ENCODE measurements at places on chromosomes 13 and 19.

GRCh38 chr19:19482809-19483596 lies 32.3 kb downstream of the TSSK6 start:
- no peak for DNase-seq

DNA sequence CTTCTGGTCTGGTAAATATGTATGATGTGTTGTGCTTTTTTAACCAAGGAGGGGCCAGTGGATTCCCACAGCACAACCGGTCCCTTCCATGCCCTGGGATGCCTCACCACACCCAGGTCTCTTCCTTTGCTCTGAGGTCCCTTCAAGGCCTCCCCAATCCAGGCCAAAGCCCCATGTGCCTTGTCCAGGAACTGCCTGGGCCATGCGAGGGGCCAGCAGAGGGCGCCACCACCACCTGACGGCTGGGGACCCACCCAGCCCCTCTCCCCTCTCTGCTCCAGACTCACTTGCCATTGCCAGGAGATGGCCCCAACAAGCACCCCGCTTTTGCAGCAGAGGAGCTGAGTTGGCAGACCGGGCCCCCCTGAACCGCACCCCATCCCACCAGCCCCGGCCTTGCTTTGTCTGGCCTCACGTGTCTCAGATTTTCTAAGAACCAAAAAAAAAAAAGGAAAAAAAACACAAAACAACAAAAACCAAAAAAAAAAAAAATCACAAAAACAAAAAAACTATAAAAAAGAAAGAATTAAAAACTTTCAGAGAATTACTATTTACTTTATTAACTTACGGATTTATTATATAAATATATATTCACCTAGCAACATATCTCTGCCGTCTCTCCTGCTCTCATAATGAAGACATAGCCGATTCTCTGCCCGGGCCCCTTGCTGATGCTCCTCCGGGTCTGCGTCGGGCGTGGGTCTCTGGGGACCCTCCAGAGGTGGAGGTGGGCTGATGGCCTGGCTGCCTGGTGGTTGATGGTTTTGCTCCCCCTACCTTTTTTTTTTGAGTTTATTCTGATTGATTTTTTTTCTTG lies 14.4 kb downstream of the CAPN12 start:
- peak; percentile 72 for DNase-seq

DNA sequence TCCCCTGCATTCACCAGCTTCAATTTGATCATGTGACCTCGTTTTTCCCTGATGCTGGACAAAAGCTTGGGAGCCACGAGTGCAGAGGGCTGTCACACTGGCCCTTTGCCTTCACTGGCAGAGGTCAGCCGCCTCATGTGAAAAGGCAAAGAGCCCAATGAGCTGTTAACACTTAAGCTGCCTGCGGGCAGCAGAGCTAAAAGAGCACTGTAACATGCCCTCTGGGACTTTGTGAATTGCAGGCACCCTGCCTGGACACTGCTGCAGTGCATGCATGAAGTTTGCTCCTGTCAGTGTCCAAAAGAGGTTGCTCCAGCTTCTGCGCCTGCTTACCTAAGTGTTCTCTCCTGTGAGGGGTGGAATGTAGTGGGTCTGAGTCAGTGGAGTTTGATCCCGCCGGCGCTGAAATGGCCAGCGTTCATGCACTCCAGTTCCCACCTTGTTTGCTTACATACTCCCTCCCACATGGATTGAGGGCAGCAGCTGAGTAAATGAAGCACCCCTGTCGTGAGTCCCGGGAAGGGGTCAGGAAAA lies 193.7 kb downstream of the RFC3 start:
- DNase-seq: no peak

GRCh38 chr19:10468133-10468532 lies 35.0 kb downstream of the KEAP1 start:
- DNase-seq: no peak

- DNase-seq: no peak
Measured at GRCh38 chr13:50594276-50595051, 249.0 kb downstream of the DLEU7 start.

- DNase-seq: no peak
Measured at GRCh38 chr19:55651236-55651635, 3.2 kb downstream of the CCDC106 start.

- peak; percentile 19 for DNase-seq
Measured at GRCh38 chr13:24161010-24161775, 673 bp downstream of the SPATA13 start.

GRCh38 chr13:49776871-49777270 lies 15.6 kb downstream of the KPNA3 start:
- no peak for DNase-seq

DNA sequence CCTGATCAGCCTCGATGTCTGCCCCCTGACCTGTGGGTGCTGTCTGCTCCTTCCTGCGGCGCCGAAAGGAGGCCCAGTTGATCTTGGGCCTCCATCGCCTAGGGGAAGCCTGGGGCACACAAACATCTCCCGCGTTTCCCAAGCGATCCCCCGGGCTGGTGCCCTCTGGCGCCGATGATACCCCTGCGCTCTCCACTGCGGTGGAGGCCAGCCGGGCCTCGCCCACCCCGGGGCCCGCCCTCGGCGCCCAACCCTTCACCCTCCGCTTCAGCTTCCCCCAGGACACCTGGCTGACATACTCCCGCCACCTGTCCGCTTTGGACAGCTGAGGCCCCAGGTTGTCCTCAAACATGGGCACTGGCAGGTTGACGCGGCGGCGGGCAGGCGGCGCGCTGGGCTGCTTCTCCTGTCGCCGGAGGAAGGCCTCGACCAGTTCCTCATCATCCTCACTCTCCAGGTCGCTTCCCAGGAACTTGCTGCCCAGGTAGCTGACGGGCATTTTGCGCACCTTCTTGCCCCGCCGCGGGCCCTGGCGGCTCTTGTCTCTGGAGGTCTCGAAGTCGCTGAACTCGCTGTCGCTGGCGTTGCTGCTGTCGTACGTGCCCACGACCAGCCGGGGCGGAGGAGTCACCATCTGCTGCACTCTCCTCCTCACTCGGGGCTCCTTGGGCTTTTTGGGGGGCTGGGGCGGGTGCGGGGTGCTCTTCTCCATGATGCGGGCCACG lies 1.3 kb downstream of the CCDC8 start:
- DNase-seq: no peak

GRCh38 chr19:27780367-27781075 lies 1432.4 kb downstream of the UQCRFS1 start:
- no peak for DNase-seq

DNA sequence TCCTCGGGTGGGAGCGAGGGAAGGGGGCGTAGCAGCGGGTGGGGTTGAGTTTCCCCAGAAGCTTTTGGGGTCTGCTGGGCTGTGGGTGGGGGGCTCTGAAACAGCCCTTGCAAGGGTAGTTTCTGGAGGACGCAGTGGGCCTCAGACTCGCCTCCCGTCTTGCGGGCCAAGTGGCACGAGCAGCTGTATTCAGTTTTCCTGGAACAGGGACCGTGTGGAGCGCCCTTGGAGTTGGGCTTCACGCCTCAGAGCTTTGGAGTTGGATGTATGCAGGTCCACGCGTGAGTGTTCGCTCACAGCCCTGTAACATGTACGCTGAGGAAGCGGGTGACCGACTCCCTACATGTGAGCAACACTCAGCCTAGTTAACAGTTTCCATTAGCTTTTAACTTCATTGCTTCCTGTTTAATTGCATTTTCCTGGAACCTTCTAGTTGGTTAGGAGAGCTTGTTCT lies 603 bp downstream of the TM9SF2 start:
- peak; percentile 22 for DNase-seq

GRCh38 chr19:4172861-4173473 lies 9.4 kb downstream of the SIRT6 start:
- peak; percentile 57 for DNase-seq

All from CD4-positive, alpha-beta T cell treated with Interleukin-15 for 4 hours (primary cell).